ENCODE measurements at places on chromosomes 12 and 14.
A peak's percentile ranks its signal among the peaks of the same experiment; 100 is the strongest.

DNA sequence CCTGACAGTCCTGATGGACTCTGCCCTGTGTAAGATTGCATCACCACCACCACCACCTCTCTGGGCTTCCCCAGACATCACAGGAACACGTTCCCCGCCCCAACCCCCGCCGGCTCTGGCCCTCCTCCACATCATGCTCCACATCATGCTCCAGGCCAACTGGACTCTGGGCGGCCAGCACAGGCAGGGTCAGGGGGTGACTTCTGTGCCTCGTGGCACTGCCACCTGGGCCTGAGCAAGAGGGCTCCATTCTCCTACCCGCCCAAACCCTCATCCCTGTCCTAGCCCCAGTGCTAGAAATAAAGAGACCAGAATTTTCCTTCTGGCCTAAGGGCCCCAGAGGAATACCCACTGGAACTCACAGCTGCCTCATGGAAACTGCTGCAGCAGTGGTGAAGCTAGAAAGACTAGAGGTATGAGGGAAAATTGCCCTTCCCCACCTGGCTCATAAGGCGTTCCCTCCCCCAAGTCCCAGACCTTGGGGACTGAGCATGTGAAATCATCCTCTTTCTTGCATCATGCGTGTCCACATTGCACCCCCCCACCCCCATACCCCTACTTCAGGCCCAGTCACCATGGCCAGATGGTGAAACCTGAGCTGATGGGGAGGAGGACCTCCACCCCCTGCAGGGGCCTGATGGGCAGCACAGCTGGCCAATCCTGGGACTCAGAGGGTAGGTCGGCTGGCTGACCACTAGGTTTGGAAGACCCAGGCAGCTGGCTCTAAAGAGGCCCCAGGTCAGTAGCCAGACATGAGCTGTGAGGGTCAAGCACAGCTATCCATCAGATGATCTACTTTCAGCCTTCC lies at the start of gene INHBE:
Gene INHBE (plus strand): TSS at position 742 of the 808 bp plus-strand sequence. CDS start 230 bp downstream, outside the sequence.
- no peak for DNase-seq

- DNase-seq = peak; percentile 94
Observed at GRCh38 chr12:49018261-49019119, at the start of gene PRKAG1. TSS of gene PRKAG1 (minus strand) at chr12:49018776. CDS start at chr12:49018740, 36 bp downstream.

DNA sequence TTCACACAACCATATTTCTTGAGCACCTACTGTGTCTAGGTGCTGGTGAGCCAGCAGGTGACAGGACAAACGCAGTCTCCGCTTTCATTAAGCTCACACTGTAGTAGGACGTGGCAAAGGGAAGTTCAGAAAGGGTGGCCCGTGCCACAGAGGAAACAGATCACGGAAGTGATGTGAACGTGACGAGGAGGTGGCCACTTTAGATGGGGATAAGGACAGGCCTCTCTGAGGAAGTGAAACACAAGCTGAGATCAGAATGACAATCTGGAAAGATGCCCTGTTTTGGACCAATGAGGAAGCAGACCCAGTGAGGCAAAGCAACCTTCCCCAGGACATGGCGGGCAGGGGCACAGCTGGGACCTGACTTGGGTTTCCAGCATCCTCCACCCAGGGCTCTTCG lies 127.4 kb upstream of the PRMT8 start:
- DNase-seq = no peak

DNA sequence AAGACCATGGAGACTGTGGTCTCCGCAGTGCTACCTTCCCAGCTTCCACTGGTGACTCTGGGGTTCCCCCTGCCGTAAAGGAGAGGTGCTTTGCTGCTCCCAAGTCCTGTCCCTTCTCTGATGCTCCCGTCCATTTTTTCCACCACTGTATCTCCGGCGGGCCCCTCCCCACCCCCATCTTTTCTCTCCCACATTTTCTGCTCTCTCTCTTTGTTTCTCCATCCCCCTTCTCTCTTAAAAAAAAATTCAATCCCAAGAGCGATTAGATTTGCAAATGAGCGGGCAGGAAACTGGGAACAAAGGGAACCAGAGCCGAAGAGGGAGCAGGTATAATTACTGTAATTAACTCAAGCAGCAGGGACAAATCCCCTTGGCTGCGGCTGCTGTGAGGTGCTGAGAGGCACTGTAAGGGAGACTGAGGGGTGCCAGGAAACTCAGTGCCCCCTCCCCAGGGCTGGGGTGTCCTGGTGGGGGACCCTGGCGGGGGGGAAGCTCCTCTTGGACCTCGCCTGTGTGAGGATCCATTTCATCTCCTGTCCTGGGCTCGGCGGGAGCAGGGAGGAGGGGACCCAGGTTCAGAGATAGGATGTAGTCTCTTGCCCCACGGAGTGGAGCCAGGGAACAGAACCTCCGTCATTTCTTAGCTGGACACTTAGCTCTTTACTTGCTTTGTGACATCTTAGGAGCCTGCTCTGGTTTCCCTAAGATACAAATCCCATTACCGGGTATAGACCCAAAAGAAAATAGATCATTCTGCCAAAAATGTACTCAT lies 140.4 kb upstream of the NRXN3 start:
- DNase-seq = no peak

- no peak for DNase-seq
Observed at GRCh38 chr12:47736216-47736615, 10.9 kb upstream of the ENDOU start.

GRCh38 chr12:130831246-130831645 lies 7.8 kb downstream of the STX2 start:
- DNase-seq = no peak

DNA sequence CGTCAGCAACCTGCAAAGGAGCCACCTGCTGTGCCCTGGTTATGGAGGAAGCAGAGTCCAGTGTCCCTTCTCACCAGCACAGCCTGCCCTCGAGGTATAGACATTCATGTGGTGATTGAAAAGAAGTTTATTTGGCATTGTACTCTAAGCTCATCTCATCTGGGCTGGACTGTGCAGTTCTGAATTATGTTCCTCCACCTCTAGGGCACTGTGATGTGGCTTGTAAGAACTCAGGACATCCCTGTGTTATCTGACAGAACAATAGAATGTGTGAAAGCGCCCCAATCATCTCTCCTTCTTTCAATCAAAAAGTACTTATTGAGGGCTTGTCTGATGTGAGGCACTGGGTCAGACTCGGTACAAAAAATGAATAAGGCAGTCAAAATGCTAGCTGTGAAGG lies 140.1 kb downstream of the DHRS2 start:
- no peak for DNase-seq

DNA sequence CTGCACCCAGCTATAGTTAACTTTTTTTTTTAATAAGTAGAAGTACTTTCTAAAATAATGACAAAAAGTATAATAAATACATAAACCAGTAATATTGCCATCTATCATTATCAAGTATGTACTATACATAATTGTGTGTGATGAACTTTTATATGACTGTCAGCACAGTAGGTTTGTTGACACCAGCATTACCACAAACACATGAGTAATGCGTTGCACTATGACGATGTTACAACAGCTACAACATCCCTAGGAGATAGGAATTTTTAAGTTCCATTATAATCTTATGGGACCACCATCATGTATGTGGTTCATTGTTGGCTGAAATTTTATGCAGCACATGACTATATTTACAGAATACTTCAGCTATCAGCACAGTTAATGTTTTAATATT lies 62.9 kb upstream of the VSX2 start:
- no peak for DNase-seq

- no peak for DNase-seq
Observed at GRCh38 chr12:62346817-62347216, 86.6 kb downstream of the USP15 start.

DNA sequence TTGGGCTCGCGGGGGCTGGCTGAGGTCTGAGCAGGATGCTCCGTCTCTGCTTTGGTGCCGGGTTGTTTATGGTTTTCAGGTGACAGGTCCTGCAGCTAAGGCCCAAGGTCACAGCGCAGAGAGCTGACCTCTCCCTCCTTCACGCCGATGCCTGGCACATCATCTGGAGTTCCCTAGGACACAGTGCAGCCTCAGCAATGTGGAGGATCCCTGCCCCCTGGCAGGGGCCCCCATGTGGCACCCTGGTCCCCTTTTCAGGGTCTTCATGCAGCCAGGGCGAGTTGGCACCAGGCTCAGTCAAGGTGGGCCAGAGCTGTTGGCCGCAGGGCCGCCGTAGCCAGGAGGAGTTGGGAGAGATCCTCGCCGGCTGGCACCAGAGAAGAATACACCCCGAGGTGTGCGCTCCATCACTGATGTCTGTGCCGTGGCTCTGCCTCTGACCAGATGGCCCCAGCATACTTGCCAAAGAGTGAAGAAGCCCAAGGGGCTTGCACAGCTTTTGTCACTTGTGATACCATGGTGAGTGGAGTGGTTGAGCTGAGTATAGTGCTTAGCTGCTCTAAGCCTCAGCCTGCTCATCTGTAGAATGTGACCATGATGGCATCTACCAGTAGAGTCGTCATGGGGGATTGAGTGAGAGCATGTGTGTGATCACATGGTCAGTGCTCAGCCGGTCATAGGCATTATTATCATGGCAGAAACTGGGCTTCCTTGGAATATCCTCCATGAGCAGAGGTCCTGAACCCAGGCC lies 11.0 kb downstream of the TPCN1 start:
- no peak for DNase-seq

DNA sequence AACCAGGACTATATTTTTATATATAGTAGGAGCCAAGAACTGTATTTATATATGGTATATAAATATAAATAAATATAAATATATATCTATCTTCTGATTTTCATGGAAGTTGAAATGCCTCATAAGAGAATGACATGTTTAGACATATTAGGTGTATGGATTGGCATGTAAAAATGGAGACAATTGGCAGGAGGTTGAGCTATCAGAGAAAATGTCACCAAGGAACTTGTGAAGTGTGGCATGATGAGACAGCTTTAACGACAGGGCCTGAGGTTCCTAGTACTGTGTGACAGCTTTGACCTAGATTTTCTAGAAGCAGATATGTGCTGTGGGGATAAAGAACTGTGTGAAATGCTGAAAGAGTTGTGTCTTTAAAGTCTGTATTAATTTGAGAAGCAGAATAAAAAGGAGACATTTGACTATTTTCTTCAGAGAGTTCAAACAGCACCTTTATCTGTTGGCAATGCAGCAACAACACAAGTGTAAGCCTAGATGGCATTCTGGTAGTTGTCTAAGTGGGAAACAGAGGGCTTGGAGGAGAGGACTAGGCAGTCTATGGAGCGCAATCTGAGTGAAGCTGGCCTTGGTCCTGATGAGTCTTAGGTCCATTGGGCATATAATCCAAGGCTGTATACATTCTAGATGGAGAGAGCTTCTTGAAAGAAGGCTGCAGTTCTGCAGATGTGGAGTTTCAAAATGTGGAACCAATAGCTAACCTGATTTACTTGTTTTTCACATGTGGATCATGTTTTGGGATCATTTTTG lies 47.7 kb upstream of the MDGA2 start:
- DNase-seq = no peak

GRCh38 chr12:40262657-40263056 lies 37.9 kb downstream of the LRRK2 start:
- DNase-seq = no peak

DNA sequence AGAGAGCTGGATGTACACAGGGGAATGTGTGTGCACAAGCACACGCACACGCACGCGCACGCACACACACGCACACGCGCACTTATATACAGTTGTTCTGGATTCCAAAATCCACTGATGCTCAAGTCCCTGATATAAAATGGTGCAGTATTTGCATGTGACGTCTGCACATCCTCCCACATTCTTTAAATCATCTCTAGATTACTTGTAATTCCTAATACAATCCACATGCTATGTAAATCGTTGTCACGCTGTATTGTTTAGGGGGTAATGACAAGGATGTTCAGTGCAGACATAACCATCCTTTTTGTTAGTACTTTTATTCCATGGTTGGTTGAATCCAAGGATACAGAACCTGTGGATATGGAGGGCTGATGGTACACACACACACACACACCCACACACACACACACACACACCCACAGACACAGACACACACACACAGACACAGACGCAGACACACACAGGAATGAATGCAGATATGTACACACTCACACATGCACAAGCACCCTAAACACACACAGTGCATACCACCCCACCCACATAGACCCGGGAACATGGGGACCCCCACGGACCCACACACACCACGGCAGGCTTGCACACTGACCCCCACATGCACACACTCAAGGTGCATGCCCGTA lies 188.5 kb upstream of the PRMT8 start:
- no peak for DNase-seq

DNA sequence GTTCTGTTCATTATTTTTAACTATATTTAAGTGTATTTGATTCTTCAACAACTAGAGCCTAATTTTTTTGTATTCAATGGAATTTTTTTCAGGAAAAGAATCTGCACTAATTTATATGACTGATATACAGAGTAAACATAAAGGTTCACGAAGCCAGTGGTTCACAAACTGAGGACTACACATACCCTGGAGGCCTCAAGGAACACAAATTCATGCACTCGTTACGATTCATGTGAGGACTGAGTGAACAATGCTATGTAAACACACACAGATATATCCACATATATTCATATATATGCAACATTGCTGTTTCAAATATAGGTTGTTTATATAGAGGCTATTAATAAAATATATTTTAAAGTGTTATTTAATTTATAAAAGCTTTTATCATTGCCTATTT lies 137.8 kb downstream of the PHLDA1 start:
- DNase-seq = no peak

- DNase-seq = no peak
Observed at GRCh38 chr12:38144601-38145436, 171.8 kb upstream of the ALG10B start.

- DNase-seq = no peak
Observed at GRCh38 chr12:1173781-1174617, 183.0 kb downstream of the ERC1 start.

- DNase-seq = no peak
Observed at GRCh38 chr14:106556665-106557289, 1030.4 kb downstream of the TMEM121 start.

DNA sequence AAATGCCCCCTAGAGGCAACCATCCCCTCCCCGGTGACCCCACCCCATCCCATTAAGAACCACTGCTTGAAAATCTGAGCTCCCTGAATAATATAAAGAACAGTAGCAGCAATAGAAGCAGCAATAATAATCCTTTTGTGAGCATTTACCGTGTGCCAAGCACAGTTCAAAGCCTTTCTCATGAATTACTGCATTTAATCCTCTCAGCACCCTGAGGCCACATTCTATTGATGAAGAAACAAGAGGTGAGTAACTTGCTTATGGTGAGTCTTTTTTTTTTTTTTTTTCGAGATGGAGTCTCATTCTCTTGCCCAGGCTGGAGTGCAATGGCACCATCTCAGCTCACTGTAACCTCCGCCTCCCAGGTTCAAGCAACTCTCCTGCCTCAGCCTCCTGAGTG lies 65.0 kb downstream of the KCNK10 start:
- DNase-seq = no peak

DNA sequence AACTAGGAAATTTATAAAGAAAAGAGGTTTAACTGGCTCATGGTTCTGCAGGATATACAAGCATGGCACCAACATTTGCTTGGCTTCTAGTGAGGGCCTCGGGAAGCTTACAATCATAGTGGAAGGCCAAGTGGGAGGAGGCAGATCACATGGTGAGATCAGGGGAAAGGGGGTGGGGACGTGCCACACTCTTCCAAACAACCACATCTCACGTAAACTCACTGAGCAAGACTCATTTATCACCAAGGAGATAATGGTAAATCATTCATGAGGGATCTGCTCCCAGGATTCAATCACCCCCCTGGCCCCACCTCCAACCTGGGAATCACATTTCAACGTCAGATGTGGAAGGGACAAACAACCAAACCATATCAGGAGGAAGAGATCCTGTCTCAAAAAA lies 35.8 kb downstream of the NUMB start:
- DNase-seq = no peak

Data from breast epithelium (tissue), 4 donors.